ENCODE measurements at places on chromosomes 7 and 10.

- no peak for DNase-seq
Measured at GRCh38 chr7:63918986-63919385, 79.7 kb upstream of the ZNF722 start.

GRCh38 chr7:17984288-17984687, 43.4 kb downstream of the PRPS1L1 start:
- DNase-seq: no peak

DNA sequence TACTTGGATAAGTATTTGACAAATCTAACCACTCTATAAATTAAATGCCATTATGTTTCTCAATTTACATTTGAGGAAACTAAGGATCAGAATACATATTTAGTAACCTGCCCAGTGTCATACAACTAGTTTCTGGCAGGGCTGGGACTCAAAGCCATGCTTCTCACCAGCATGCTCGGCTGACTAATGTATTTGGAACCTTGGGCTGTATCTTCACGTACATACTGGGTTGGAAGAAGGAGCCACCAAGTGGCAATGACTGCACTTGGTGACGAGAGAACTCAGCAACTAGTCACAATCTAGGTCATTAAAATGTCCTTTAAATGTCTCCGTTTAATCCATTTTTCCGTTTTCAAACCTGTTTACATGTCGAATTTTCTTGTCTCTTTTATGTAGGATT, 42.9 kb downstream of the CHRM2 start:
- DNase-seq: no peak

DNA sequence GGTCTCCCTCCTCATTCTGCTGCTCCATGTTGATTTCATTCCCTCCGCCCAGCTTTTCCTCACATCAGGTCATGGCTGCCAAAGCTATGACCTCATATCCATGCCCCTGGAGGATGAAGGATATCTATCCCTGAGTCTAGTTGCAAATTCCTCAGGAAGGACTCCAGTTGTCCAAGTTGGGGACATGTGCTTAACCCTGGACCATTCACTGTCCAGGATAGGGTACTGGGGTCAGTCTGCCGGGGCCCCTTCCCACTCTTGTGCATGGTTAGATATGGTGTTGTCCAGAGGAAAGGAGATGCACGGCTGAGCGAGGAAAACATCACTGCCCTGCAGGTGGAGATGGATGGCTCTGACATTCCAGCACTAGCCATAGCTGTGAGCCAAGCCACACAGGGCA, 51.9 kb upstream of the COMTD1 start:
- no peak for DNase-seq

GRCh38 chr10:34706147-34706546, 108.9 kb downstream of the PARD3 start:
- DNase-seq: no peak

DNA sequence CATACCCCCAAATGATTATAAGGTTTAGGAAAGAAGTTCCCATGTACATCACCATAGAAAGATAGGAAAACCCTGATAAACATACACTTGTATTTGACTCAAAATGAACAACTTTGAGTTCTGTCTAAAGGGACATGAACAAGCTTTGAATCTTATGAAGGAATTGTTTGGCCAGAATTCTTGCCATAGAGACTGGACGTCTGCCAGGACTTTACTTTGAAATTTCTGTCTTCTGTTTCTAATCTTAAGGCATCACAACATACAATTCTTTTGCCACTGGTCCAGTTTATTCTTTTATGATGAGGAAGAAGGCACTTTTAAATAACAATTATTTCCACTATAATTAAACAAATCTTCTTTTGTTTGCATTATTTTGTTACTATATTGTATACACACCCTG, 26.2 kb upstream of the CYP26C1 start:
- no peak for DNase-seq

GRCh38 chr7:87451187-87451586, 24.3 kb downstream of the ABCB4 start:
- no peak for DNase-seq

GRCh38 chr7:137572056-137572784, 228.7 kb upstream of the PTN start:
- DNase-seq: no peak

- DNase-seq: no peak
Measured at GRCh38 chr7:125878988-125879387, 949.4 kb upstream of the POT1 start.

DNA sequence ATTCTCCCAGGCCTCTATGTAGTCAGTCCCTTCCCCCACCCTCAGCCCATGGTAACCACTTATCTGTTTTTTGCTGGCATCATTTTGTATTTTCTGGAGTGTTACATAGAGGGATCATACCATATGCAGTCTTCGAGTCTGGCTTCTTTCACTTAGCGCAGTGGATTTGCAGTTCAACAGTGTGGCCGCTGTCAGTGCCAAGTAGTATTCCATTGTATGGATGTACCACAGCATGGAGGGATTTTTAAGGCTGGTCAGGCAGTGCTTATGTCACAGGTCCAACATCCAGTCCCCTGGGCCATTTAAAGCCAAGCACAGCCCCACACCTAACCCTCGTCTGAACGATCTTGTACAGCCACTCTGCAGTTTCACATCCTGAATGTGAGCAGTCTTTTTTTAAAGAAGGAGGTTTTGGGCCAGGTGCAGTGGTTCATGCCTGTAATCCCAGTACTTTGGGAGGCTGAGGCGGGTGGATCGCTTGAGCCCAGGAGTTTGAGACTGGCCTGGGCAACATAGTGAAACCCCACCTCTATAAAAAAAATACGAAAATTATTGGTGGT, 121.8 kb downstream of the CUX1 start:
- no peak for DNase-seq

- DNase-seq: no peak
Measured at GRCh38 chr10:59177031-59177797, 771 bp downstream of the PHYHIPL start.

- no peak for DNase-seq
Measured at GRCh38 chr7:112416127-112416526, 34.1 kb upstream of the IFRD1 start.

DNA sequence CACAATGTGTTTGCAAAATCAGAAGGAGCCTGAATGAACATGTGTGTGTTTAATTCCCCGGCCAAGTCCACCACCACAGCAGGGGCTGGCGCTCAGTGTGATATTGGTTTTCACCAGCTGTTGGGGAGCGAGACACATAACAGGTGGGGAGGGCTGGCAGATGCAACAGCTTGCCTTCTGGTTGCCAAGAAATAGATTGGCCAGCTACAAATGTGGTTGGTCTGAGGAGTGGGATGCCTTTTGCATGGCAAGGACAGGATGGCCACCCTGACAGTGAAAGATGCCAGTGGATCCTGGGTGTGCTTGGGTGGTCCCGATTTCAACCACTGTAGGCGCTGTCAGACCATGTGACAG, 292.5 kb upstream of the FZD8 start:
- no peak for DNase-seq

DNA sequence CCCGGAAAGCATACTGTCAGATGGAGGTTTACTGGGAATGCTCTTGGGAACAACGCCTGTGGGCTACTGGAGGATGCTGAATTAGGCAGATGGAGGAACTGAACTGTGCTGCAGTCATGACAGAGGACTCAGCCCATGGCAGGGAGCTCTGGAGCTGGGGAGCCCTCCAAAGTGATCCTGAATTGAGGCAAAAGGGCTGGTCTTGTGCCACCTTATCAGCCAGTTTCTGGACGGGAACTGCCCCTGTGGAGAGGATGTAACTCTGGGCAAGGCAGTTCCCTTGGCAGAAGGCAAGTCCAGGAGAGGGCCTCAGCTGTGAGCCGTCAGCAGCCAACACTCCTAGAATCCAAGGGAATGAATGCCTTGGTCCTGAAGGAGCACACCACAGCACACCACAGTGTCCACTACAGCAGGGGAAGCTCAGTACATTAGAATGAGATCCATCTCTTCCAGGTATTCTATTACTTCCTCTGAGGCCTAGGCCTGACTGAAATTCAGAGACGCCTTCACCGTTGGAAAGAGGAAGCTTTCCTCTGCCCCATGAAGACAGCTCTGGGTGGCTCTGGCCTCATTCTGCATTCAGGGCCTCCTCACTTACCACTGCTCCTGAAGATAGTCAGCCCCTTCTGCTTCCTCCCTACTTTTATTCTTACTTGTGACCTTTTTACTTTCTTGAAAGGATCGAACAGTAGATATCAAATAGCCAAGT, 139.6 kb upstream of the GPR26 start:
- DNase-seq: no peak

GRCh38 chr7:71558806-71559613, 427.1 kb downstream of the GALNT17 start:
- no peak for DNase-seq

- no peak for DNase-seq
Measured at GRCh38 chr7:91280604-91281003, 16.4 kb downstream of the FZD1 start.

DNA sequence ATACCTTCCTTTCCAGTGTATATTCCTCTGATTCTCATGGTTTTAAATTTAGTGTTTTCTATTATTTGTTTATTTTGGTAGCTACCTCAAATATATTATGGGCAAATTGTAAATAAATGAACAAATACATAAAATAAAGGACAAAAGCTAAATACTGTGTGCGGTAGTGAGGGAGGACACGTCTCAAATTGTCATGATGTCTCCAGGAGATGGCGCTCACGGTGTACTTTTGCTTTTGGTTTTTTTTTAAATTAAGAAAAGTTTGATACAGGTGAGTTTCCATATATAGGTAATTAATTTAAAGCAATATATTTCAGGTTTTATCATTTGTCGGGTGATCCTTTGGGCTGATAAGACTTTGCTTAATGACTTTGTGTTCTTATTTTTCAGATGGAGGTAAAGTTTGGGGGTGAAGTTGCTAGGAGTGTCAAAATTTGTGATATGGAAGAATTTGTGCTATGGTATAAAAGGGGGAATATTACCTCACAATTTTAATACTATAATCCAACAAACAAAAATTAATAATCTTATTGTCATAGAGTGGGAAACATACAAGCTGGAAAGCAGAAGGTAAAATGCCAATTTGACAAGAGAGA, 68.4 kb upstream of the TMEM229A start:
- no peak for DNase-seq

- DNase-seq: no peak
Measured at GRCh38 chr10:48288661-48289060, 14.2 kb upstream of the FRMPD2 start.

GRCh38 chr10:100997360-100998182, 2.0 kb upstream of the LZTS2 start:
- no peak for DNase-seq

- DNase-seq: no peak
Measured at GRCh38 chr7:70384024-70384423, 747.9 kb upstream of the GALNT17 start.

DNA sequence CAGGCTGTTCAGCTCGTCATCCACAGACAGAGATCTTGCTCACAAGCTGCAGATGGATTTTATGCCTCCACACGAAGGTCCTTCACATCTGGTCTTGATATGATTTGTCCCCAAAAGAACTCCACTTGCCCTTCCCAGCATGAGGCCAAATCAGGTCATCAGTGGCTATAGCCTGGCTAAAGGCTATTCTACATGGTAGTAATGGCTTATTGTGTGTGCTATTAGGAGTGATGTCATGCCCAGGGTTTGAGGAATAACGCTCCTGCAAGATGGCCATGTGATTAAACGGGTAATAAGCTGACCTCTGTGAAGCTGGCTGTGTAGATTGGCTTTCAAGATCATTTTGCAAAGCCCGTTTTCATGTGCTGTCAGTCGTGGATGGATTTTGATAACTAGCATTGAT, 313.8 kb downstream of the FRMD4A start:
- DNase-seq: no peak

GRCh38 chr10:68239596-68240150, 7.8 kb upstream of the ATOH7 start:
- no peak for DNase-seq

DNA sequence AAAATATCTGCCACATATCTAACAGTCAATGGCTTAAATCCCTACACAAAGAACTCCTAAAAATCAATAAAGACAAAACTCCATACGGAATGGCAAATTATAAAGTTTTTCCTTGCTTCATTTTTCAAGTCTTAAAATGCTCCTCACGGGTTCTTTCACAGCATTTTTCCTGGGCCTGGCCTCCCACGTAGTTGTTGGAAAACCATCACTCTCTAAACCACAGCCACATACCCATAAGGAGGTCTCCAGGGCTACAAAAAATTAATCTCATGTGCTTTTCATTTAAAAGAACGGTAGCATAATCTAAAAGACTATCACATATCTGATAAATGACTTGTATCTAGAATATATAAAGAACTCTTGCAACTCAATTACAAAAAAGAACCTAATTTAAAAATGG, 2.9 kb downstream of the COA1 start:
- DNase-seq: no peak

- DNase-seq: no peak
Measured at GRCh38 chr10:97234400-97234799, 48.6 kb upstream of the SLIT1 start.

DNA sequence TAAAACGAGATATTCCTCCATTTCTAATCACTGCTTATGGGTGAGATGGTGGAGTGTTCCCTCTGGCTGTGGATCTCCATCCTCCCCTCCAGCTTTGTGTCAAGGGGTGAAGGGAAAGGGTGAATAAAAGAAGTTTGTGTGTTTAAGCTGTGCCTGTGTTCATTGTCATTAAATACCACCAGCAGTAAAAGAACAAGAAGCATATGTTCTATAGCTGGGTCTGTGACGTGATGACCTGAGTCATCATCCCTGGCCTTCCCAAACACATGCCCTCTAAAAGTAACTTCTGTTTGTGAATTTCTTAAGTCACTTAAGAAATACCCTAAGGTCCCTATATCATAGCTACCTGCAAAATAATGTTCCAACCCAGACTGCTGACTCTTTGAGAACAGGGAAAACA, 104.9 kb downstream of the PPP1R17 start:
- DNase-seq: no peak
